ENCODE measurements at places on chromosomes 3 and 15.

DNA sequence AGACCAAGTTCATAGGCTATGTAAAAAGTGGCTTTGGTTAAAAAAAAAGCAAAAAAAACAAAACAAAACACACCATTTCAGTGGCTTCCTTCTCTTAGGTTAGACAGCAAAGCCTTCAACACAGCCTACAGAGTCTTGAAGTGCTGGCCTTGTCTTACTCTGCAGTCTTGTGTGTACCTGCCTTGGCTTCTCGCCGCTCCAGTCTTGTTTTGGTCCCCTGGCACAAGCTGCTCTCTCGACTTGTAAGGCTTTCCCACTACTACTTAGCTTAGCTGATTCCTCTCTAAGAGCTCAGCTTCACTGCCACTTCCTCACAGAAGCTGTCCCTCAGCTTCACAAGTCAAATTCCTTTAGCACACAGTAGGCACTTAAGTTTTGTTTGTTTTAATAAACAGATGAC lies 63.0 kb downstream of the ST3GAL6 start:
- no peak for DNase-seq

DNA sequence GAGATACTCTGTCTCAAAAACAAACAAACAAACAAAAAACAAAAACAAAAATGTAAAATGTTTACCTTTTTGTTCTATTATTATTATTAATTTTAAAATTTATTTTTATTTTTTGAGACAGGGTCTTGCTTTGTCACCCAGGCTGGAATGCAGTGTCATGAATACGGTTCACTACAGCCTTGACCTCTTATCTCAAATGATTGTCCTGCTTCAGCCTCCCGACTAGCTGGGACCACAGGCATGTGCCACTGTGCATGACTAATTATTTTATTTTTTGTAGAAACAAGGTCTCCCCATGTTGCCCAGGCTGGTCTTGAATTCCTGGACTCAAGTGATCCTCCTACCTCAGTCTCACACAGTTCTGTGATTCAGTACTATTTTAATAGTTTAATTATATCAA lies 5.7 kb upstream of the SLC25A26 start:
- DNase-seq = no peak

DNA sequence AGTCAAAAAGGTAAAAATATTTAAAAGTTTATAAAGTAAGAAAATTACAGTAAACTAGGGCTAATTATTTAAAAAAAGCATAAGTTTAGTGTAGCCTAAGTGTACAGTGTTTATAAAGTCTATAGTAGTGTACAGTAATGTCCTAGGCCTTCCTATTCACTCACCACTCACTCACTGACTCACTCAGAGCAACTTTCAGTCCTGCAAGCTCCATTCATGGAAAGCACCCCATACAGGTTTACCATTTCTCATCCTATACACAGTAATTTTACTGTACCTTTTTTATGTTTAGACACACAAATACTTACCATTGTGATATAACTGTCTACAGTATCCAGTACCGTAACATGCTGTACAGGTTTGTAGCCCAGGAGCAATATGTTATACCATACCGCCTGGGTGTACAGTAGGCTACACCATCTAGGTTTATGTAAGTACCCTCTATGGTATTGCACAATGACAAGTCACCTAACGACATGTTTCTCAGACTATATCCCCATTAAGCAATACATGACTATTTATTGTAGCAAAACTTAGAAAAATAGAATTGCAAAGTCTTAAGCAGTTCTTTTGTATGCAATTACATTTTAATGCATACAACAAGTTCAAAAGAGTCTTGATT lies 19.5 kb downstream of the AVEN start:
- DNase-seq = no peak

DNA sequence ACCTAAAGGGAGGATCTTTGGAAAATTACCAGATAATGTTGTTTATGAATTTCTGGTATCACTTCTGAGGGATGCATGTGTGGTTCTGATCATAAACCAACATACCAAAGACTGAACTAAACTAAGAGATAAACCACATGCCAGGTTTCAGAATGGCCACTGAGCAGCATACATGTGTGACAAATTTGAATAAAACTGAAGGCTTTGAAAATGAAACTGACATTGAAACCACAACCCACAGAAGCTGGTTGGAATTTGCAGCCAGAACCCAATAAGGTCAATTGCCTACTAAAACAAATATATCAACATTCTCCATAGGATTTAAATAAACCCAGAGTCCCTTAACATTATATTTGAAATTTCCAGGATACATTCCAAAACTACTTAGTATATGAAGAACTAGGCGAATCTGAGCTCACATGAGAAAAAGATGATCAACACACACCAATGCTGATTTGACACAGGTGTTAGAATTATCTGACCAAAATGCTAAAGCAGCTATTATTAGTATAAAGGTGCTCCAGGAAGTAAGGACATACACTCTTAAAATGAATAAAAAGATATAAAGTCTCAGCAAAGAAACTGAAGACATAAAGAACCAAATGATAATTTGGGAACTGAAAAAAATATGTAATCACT lies 125.0 kb downstream of the ZNF280D start:
- DNase-seq = no peak

DNA sequence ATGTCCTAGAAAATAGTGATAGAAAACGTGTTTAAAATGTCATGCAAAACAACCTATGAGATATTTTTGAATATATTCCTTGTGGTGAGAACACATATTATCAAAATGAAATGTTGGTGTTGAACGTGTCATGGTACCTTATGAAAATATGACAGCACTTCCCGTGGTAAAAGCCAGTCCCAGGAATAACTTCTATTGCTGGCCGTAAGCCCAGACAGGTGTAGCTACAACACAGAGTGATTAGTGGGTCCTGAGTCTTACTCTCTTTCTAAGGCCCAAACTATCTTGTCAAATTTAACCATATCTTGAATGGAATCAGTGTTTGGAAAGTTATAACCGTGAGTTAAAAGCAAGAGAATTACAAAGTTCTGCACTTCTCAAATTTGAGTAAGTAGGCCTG lies 24.1 kb downstream of the RARB start:
- DNase-seq = no peak

DNA sequence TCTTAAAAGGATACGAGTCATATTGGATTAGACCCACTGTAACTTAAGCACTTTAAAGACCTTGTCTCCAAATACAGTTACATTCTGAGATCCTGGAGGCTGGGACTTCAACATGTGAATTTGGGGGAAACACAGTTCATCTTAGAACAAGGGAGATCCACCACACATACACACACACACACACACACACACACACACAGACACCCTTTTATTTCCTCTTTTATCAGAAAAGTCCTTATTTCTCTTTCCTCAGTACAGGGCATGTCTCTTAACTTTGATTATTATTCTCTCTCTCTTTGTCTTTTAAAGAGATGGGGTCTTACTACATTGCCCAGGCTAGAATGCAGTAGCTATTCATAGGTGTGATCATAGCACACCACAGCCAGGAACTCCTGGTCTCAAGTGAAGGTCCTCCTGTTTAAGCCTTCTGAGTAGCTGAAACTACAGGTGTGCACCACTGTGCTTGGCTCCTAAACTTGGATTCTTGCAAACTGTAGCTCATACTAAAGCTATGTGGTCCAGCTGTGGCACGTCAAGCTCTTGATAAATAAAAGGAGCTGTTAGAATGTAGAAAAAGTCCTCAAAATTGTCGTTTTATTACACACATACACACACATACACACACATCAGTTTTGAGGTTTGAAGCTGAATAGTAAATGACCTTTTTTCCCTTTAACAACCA lies 7.4 kb downstream of the GOLM2 start:
- DNase-seq = no peak

DNA sequence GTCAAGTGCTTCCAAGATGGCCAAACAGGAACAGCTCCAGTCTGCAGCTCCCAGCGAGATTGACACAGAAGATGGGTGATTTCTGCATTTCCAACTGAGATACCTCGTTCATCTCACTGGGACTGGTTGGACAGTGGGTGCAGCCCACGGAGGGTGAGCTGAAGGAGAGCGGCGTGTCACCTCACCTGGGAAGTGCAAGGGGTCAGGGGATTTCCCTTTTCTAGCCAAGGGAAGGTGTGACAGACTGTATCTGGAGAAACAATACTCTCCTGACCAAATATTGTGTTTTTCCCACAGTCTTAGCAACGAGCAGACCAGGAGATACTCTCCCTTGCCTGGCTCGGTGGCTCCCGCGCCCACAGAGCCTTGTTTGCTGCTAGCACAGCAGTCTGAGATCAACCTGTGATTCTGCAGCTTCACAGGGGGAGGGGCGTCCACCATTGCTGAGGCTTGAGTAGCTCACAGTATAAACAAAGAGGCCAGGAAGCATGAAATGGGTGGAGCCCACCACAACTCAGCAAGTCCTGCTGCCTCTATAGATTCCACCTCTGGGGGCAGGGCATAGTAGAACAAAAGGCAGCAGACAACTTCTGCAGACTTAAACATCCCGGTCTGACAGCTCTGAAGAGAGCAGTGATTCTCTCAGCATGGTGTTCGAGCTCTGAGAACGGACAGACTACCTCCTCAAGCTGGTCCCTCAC lies 293.5 kb upstream of the SUCLG2 start:
- peak; percentile 39 for DNase-seq

GRCh38 chr3:144692488-144692887 lies 720.9 kb downstream of the DIPK2A start:
- no peak for DNase-seq

GRCh38 chr3:43503067-43503728 lies 118.6 kb downstream of the ANO10 start:
- peak; percentile 7 for DNase-seq

DNA sequence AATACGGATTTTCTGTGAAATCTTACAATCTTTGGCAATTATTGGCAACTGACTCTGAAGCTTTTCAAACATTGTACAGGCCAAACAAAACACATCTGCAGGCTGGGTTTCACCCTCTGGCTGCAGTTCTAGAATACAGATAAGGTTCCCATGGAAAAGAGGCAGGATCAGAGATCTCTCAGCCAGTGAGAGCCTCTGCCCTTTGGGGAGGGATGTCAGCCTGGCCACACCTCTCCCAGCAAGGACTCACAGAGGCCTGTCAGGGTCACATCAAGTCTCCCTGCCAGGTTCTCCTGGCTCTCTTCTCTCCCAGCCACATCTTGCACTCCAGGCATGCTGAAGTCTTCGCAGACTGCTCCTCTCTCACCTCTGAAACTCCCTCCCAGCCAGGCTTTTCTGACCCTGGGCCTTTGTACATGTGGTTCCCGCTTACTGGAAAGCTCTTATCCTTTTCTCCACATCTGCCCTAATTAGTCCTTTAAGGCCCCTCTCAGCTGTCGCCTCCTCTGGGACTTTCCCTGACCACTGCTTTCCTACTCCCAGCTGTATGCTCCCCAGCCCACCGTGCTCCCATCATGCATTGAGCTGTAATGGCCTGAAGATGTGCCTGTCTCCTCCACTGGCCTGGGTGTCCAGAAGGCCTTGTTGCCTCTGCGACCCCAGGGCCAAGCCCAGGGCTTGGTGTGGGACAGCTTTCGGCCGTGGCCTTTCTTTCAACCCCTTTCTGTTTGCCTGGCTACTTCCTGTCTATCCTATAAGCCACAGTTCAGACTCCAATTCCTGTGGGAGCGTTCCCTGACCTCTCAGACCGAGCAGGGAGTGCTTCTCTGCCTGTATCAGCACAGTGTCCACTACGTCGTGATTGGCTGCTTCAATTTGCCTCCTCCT lies 4.3 kb downstream of the RBP1 start:
- peak; percentile 30 for DNase-seq

DNA sequence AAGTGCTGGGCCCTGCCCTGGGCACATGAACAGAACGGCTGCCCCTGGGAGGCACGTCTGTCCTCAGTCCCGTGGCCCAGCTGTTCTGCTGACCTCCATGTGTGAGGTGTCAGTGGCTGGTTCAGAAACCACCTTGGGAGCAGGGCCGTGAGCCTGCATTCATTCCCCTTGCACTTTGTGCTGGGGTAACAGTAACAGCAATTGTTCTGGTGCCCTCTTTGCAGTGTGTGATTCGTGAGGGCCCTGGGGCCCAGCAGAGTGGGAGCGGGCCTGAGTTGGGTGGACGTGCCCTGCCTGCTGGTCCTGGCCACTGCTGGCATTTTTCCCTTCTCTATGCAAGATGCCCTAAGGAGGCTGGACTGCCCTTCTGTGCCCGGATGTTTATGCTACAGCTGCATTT lies 50.4 kb upstream of the MYZAP start:
- DNase-seq = no peak

GRCh38 chr15:71812966-71813722 lies 2.8 kb downstream of the NR2E3 start:
- no peak for DNase-seq

GRCh38 chr15:64455961-64456371 lies 4.4 kb upstream of the ZNF609 start:
- DNase-seq = no peak

- no peak for DNase-seq
These were observed 227.8 kb upstream of the GBE1 start for GRCh38 chr3:81989274-81989673.

DNA sequence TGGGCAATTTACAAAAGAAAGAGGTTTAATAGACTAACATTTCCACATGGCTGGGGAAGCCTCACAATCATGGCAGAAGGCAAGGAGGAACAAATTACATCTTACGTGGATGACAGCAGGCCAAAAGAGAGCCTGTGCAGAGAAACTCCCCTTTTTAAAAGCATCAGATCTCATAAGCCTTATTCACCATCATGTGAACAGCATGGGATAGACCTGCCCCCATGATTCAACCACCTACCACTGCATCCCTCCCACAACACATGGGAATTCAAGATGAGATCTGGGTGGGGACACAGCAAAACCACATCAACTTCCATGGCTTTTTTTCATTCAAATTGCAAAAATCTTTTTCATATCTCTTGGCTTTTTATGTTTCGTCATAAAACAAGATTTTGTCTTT lies 67.6 kb upstream of the GADL1 start:
- no peak for DNase-seq

- no peak for DNase-seq
These were observed 58.0 kb upstream of the ICE2 start for GRCh38 chr15:60536951-60537350.

DNA sequence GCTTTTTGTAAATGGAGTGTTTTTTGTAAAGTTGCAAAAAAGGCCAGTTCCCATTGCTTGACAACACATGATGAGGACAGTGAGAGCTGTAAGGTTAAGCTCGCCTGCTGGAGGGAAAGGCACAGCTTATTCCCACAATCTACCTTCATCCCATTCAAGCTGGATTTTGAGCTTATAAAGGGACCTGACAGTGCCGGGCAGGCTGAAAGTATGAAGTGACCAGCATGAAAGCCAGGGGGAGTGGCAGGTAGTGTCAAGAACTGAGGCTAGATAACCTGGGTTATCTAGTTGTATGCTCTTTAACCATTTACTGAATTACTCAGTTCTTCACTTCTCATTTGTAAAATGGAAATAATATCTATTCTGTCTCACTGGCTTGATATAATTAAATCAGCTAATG lies 52.3 kb upstream of the KPNA4 start:
- DNase-seq = no peak

DNA sequence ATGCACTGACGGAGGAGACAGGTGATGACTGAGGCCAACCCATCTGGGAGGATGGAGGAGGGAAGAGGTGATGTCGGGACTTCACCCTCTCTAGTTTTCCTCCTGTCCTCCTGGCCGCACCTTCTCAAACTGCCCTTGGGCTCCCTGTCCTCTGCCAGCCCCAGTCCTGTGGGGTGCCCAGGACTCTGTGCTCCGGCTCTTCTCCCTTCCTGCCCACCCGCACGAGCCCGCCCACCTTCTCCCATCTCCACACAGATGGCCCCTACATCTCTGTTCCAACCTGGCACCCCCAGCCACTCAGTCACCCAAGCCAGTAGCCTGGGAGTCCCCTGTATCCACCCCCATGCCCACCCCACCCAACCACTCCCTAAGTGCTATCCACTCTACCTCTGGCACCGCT lies 206.7 kb upstream of the LINGO1 start:
- DNase-seq = no peak

Data from kidney glomerular epithelial cell (primary cell).